WTC11 (cell line): ENCODE measurements at places on chromosomes 5 and 9. TPM values are rescaled to one million over a fixed set of nuclear protein-coding genes. Genes with fewer than 3 reads are reported as not detected.

ANKHD1 gene
- total RNA-seq = 89.8 to 113 TPM (median 105 TPM) in 3 replicates

DNA sequence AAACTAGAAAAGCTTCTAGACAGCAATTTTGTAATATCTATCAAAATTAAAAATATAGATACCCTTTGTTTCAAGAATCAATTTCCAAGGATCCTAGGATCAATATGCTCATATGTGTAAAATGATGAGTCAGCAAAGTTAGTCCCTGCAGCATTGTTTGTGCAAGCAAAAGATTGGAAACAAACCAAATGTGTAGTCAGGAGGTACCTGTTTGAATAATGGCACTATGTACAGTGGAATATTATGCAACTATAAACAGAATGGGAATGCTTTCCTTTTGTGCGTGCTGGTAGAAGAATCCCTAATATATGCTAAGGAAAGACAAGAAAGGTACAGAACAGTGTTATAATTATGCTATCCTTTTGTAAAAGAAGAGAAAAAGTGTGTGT, 58.5 kb upstream of the PJA2 start:
- no peak for DNase-seq

- DNase-seq = no peak
Observed at GRCh38 chr5:149588936-149589335, 7.6 kb downstream of the ARHGEF37 start.

PDE6A gene
- total RNA-seq = not detected in 3 replicates

ATG12 gene
- total RNA-seq = 38.3 to 40.1 TPM (median 39.9 TPM) in 3 replicates

GRCh38 chr9:79056041-79056440, 515.7 kb upstream of the TLE4 start:
- DNase-seq = no peak

GRCh38 chr5:149827086-149827485, 97.0 kb downstream of the PPARGC1B start:
- DNase-seq = no peak

DNA sequence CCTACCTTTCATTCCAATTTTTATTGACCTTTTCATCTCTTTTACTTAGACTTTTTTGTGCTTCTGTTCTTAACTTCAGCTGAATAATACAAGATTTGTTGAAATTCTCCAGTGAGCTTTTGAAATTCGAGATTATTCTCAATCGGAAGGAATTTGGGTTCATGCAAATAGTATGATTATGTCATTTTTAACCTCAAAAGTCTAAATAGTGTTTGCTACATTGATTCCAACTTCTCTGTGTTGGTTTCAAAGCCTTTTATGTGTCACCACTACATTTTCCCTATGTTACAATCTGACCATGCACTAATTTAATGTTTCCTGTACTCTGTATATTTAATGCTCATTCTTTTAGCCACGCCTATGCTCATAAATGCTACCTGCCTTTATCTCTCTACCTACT, 44.1 kb downstream of the VPS13A start:
- DNase-seq = no peak

SPINK6 gene
- not detected in 3 replicates for total RNA-seq

GRCh38 chr5:102975045-102975444, 144.9 kb downstream of the GIN1 start:
- DNase-seq = no peak

- no peak for DNase-seq
Observed at GRCh38 chr5:14818931-14819790, 52.4 kb downstream of the ANKH start.

C9orf153 gene
- total RNA-seq = 0.21 to 0.53 TPM in 2 of 3 replicates, not detected in the other

CBY3 gene
- total RNA-seq = 0.25 to 0.37 TPM (median 0.25 TPM) in 3 replicates

SLC6A19 gene
- 0.04 to 0.05 TPM in 2 of 3 replicates, not detected in the other for total RNA-seq

- DNase-seq = peak; percentile 8
Observed at GRCh38 chr5:179257176-179257682, 88.0 kb downstream of the ADAMTS2 start.

INSL6 gene
- not detected in 3 replicates for total RNA-seq

PCDHA3 gene
- 3.3 to 3.4 TPM (median 3.3 TPM) in 3 replicates for total RNA-seq

GRCh38 chr5:176679365-176680225, 32.3 kb downstream of the TSPAN17 start:
- DNase-seq = no peak

DNA sequence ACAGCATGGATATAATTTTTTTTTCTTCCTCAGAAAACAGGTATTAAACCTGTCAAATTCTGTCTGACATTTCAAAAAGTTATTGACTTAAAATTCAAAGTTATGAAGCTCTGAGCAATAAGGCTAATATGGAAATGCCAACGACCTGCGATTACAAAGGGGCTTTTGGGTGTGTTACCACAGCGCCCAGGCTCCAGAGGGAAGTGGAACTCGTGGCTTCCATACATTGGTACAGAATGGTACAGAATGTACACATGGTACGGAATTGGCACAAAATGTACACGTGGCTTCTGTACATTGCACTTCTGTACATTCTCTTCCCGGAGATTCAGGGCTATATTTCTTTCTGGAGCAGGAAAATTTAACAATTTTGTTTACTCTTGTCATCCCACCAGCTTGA, 225.1 kb upstream of the TBCA start:
- DNase-seq = no peak

GRCh38 chr5:92907938-92908606, 672.9 kb downstream of the NR2F1-AS1 start:
- no peak for DNase-seq

GRCh38 chr5:149636191-149636860, 55.0 kb downstream of the ARHGEF37 start:
- no peak for DNase-seq

DNA sequence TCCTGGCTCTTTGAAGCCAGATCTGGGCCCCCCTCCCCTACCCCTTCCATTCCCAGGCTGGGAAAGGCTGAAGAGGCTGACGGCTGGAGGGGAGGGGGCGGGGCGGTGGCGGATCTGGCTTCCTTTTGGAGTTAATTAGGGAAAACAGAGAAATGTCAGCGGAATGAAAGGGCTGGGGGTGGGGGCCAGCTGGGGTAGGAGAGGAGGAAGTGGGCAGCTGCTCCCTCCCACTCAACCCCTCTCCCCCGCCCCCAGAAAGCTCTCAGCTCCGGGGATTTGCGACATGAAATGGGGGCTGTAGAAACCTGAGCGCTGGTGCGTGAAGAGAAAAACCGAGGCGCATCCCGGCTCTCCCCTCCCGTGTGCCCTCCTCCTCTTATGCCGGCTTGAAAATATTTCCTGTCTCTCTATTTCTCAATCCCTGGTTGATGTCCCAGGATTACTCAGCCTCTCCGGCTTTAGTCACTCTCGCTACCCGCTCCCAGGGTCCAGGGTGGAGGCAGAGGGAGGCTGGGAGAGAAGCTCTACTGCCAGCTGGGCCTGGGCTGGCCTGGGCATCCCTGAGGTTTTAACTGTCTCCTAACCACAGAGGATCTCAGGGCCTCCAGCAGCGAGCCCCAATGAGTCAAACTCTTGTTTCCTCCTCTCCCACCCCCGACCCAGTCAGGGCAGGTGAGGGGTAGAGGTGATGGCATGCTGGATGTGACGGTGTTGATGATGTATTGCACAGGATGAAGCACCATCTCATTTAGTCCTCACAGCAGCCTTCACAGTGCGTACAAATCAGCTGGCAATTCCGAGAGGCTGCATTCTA, 20.1 kb downstream of the PCDHGC5 start:
- peak; percentile 72 for DNase-seq

DNA sequence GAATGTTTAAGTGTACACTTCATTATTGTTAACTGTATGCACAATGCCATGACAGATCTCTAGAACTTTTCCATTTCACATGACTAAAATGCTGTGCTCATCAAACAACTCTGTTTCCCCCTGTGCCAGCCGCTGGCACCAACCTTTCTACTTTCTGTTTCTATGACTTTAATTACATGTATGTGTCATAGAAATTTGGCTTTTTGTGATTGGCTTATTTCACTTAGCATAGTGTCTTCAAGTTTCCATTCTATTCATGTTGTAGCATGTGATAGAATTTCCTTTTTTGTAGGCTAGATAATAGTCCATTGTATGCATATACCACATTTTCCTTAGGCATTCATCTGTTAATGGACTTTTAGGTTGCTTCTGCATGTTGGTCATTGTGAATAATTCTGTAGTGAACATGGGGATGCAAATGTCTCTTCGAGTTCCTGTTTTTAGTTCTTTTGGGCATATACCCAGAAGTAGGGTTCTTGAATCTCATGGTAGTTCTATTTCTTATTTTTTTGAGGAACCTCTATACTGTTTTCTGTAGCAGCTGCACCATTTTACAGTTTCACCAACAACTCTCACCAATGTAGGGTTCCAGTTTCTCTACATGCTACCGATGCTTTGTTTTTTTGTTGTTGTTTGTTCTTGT, 184.4 kb upstream of the DMRT1 start:
- DNase-seq = no peak

DNA sequence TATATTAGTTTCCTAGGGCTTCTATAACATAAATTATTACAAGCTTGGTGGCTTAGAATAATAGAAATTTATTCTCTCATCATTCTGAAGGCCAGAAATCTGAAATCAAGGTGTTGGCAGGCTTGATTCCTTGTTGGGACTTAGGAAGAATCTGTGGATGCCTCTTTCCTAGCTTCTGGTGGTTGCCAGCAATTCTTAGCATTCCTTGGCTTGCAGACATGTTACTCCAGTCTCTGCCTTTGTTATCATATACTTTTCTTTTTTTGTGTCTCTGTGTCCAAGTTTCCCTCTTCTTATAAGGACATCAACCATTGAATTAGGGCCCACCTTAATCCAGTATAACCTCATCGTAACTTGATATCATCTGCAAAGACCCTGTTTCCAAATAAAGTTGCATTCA, 31.4 kb downstream of the CTNNA1 start:
- DNase-seq = no peak

- DNase-seq = no peak
Observed at GRCh38 chr5:134029156-134029555, 24.4 kb upstream of the VDAC1 start.

GRCh38 chr5:66796305-66797292, 200.4 kb downstream of the MAST4 start:
- DNase-seq = no peak

PCDHGA1 gene
- total RNA-seq = 1.1 to 1.5 TPM (median 1.2 TPM) in 3 replicates

- DNase-seq = no peak
Observed at GRCh38 chr5:116448870-116449427, 125.7 kb downstream of the SEMA6A start.

DNA sequence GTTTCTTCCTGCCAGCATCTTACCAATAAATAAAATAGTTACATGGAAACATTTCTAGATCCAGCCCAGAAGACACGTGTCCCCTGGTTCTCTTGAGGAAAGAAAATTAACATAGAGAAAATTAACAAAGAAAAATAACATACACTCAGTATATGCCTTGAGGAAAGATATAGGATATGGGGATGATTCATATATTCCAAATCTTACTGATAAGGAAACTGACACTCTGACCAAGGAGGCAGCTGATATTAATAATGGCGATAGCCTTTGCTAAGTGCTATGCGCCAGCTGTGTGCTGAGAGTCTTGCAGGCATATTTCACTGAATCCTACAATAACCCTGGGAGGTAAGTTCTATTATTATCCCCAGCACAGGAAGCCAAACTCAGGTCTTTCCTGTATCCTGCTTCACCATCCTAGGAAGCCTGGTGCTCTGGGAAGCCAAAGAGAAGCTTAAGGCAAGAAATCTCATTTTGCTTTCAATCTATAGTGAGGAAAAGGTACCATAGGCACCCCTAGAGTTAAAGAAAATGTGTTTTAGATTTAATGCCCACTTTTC, 302.7 kb upstream of the NREP start:
- no peak for DNase-seq

GRCh38 chr5:176959051-176959450, 47.5 kb downstream of the UIMC1 start:
- DNase-seq = no peak

DNA sequence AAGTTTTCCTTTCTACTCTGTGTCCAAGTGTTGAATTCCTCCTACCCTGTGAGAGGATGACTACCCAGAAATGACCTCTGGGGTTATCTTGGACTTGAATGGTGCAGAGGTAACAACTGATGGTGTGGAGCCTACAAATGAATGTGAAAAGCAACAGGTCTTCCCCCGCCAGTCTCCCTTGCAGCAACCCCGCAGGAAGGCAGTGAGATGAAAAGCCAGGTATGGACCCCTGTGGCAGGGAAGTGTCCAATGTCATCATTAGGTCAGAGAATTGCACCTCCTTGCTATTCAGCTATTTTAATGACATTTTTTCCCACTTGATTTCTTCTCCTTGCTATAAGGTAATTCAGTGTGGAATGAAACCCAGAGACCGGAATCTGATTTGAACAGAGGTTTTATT, 58.5 kb downstream of the MAT2B start:
- no peak for DNase-seq
